ENCODE measurements at places on chromosomes 5 and 9. TPM values are rescaled to one million over a fixed set of nuclear protein-coding genes. Genes with fewer than 3 reads are reported as not detected.

GRCh38 chr5:175740014-175740413 is 82.1 kb downstream of the HRH2 start:
- H3K27me3 ChIP-seq, result peaks cover 3% of the 10 kb centered on the region
- no peak for DNase-seq
- H3K27ac ChIP-seq, result no peak overlapping the region
- H3K4me3 ChIP-seq, result no peak overlapping the region
- no peaks in the 10 kb centered on the region for H3K4me1 ChIP-seq

- H3K27me3 ChIP-seq, result no peaks in the 10 kb centered on the region
- H3K4me1 ChIP-seq, result no peaks in the 10 kb centered on the region
- no peaks in the 10 kb centered on the region for H3K36me3 ChIP-seq
- no peak overlapping the region for H3K4me3 ChIP-seq
- DNase-seq, result no peak
- H3K27ac ChIP-seq, result no peak overlapping the region
These were observed 9.4 kb downstream of the SCGB3A2 start for GRCh38 chr5:147887930-147888329.

GRCh38 chr9:116070256-116070914 is 83.2 kb upstream of the PAPPA start:
- no peak for DNase-seq
- H3K36me3 ChIP-seq, result no peaks in the 10 kb centered on the region
- H3K27me3 ChIP-seq, result no peaks in the 10 kb centered on the region

DNA sequence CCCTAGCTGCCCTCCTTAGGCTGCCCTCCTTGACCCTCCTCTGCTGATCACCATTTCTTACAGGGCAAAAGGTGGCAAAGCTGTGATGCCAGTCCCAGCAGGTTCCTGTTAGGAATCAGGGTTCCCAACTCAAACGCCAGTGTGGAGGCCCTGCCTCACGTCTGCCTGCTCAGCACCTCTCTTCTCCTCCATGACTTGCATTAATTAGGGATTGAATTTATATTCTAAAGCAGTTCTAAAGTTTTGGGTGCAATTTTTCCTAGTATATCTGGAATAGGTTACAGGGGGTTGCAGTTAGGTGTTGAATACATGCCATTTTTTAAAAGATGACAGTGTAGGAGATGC is 13.2 kb upstream of the PLEKHG4B start:
- no peak for DNase-seq
- H3K4me1 ChIP-seq, result no peaks in the 10 kb centered on the region
- H3K4me3 ChIP-seq, result no peak overlapping the region

DNA sequence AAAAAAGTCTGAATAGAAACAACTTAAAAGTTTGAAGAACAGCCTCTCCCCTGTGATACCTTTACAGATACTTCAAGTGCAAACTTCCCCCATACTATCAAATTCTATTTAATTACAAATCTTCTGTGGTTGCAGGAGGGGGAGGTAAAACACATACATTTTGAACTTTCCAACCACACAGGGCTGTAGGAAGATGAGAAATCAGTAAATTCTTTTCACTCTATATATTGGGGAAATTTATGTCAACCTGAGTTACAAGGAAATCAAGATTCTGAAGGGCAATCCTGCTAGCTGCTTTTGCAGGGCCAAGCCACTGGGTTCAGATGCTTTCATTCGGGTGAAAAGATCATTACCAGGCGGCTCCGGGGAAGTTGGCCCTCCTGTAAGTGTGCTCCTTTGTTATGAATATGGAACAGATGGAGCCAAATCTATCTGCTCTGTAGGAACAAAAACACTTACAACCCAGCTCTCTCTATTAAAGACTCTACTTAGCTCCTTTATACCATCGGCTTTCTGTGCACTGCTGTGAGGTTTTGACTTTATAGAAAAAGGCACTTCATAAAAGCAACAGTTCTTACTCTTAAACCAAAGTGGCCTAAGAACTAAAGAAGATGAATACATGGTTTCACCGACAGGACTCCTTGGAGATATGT is 269.1 kb downstream of the EFNA5 start:
- no peak for DNase-seq
- H3K36me3 ChIP-seq, result no peaks in the 10 kb centered on the region
- H3K4me3 ChIP-seq, result no peak overlapping the region
- no peak overlapping the region for H3K27ac ChIP-seq
- no peaks in the 10 kb centered on the region for H3K4me1 ChIP-seq

Gene AGXT2
- total RNA-seq, result not detected
